ENCODE measurements at places on chromosomes 6 and 20.

DNA sequence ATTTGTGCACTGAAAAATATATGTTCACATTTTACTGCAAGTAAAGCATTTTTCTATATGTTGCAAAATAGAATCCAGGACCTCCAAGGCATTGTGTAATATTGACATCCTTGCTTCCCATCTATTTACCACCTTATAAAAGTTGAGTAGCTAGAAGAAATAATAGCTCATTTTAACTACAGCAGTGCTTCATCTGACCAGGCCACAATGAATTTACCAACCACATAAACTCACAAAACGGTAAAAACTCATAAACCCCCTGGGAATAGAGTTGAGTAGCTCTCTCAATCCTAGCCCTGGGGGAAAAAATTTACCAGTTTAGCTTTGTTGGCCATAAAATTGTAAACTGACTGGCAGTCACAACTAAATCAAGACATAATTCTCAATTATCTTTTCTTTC is 3.9 kb downstream of the ATXN1 start:
- DNase-seq = no peak

- no peak for DNase-seq
Observed at GRCh38 chr6:165835410-165835851, 172.4 kb upstream of the PDE10A start.

DNA sequence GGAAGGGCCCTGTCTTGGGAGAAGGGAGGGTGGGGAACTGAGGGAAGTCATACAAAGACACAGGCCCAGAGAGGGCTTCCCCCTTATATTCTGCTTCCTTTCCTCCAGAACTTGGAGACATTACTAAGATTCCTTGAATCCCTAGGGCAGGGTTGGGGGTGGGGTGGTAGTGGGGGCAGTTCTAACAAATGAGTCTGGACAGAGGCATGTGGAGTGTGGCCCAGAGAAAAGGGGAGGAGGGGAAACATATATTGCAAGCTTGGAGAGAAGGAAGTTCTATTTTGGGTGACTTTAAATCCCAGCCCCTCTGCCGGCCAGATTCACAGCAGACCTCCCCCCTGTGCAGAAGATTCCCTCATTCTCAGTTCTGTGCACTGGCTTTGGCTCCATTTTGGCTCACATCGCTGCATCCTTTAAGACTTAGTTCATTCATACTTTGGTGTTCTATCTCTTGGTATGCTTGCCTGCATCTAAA is 43.7 kb downstream of the DAAM2 start:
- DNase-seq = peak; percentile 33

- no peak for DNase-seq
Observed at GRCh38 chr20:32780749-32781655, 18.8 kb downstream of the DNMT3B start.

GRCh38 chr20:31979713-31980426 is 11.9 kb downstream of the XKR7 start:
- DNase-seq = no peak

GRCh38 chr6:160457823-160458222 is 109.6 kb downstream of the SLC22A3 start:
- no peak for DNase-seq

DNA sequence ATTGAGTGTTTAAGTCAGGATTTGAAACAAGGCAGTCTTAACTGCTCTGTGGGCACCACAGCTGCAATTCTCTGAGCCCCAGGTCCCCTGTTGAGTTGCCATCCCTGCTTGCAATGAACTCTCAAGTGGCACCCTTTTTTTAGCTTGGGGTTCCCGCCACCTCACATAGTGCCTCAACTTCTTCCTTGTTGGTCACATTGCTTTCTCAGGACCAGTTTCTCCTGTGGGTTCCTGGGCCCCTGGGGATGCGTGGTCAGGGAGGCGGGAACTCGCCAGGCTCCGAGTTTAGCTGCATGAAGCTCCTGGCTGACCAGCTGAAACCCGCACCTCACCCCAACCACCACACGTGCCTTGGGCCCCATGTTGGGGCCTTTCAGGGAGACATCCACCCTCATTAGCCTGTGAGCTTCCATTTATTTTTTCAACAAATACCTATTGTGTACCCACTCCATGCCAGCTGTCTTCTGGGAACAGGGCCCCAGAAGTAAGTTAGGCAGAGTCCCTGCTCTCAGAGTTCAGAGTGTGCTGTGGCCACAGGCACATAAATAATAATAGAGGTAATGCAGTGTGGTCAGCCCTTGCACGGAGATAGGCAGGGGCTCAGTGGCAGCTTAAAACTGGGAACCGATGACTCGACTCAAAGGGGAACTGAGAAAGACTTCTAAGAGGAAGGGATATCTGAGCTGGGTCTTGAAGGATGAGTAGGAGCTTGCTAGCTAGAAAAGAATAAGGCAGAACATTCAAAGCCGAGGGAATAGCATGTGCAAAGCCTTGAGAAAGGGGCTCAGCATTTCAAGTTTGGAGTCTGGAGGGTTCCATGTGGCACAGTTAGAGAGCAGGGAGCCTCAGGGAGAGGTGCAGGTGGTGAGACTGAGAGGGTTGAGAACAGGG is 33.9 kb upstream of the FAM83D start:
- DNase-seq = no peak

DNA sequence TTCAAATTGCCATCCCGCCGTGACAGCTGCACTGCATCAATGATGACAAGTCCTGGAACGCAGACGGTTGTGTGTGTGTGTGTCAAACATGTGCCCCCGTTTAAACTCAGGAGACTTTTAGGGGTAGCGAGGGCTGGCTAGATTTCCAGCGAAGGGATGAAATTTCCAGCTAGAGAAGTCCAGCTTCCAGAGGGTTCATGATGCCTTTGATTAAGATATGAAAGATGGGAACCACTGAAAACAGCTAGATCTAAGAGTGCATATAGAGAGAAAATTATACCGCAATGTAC is 644 bp downstream of the KIZ start:
- DNase-seq = no peak

- no peak for DNase-seq
Observed at GRCh38 chr6:75144386-75144785, 61.5 kb downstream of the COL12A1 start.

- DNase-seq = no peak
Observed at GRCh38 chr6:163708466-163708865, 293.9 kb downstream of the QKI start.

- no peak for DNase-seq
Observed at GRCh38 chr20:6120491-6120988, 2.3 kb downstream of the FERMT1 start.

GRCh38 chr20:34820805-34821578 is 4.5 kb downstream of the NCOA6 start:
- no peak for DNase-seq

- no peak for DNase-seq
Observed at GRCh38 chr6:54886932-54887584, 40.5 kb downstream of the FAM83B start.

- no peak for DNase-seq
Observed at GRCh38 chr20:34022151-34022838, 28.6 kb downstream of the RALY start.

GRCh38 chr6:5141046-5141445 is 55.9 kb downstream of the PPP1R3G start:
- no peak for DNase-seq

DNA sequence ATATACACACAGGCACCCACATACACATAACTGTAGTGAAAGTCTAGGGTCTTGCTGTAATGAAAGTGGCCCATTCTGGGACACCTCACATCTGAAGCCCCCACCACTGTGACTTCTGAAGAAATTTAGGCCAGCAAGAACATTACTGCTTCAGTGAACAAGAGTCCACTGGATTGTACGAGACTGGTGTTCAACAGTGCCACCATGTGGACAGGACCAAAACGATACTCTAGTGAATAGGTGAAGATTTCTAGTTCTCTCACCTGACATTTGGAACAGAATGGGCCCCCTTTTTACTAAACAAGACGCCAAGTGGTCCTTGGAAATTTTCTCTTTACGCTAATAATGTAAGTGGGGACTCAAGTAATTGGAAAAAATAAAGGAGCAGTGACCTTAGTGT is 156.9 kb downstream of the MAFB start:
- DNase-seq = peak; percentile 17

- no peak for DNase-seq
Observed at GRCh38 chr6:146770965-146771735, 172.4 kb downstream of the ADGB start.

DNA sequence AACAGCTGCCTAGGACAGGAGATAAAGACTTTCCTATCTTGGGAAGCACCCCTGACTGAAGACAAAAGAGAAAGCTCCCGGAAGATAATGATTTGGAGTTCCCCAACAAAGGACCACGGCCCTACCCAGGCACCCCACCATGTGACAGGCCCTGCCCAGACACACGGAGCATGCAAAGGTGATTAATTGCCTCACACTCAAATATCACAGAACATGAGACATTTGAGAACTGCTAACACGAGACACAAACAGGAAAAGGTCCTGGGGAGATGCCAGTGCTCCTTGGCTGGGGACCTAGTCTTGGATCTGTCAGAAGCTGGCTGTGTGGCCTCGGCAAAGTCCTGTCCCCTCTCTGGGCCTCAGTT is 82.5 kb upstream of the PTPN1 start:
- no peak for DNase-seq

- peak; percentile 72 for DNase-seq
Observed at GRCh38 chr6:158649289-158650143, at the start of gene SYTL3. SYTL3 (plus strand) TSS chr6:158650054; CDS start chr6:158663269, 13,215 bp downstream.

DNA sequence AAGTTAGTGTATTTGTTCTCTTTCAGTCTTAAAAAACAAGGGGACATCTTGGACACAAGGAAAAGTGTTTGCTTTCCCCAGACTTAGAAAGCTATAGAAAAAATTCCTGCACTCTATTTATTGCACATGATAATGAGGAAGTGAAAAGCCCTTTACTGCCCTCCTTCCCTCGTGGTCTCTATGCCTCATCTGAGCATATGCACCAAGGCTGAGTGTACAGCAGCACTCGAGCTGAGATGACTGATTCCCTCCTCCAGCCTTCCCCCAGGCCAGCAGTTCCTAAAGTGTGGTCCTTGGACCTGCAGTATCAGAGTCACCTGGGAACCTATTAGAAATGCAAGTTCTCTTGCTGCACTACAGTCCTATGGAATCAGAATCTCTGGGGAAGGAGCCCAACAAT is 14.3 kb upstream of the LAMP5 start:
- DNase-seq = no peak

DNA sequence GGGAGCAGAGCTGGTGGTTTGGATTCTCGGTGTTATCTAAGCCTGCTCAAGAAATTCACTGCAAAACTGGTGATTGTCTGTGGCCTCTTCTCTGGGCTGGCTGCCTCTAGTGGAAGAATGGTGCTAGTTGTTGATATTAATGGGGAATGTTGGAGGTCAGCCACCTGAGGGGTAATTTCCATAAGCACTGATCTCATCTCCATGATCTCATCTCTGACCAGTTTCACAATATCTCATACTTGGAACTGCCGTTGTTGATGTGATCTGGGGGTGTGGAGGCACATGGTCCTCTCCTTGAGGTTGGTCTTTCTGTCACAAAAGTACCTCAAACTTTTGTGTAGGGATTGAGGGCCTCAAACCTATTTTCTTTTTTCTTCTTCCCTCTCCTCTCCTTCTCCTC is 102.6 kb downstream of the CD109 start:
- peak; percentile 93 for DNase-seq

DNA sequence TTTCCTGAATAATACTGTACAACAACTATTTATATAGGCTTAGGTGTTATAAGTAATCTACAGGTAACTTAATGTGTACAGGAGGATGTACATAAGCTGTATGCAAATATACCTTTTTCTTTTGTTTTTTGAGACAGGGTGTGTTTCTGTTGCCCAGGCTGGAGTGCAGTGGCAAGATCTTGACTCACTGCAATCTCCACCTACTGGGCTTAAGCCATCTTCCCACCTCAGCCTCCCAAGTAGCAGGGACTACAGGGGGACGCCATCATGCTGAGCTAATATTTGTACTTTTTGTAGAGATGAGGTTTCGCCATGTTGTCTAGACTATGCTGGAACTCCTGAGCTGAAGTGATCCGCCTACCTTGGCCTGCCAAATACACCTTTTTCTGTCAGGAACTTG is 191.7 kb upstream of the ZNF217 start:
- DNase-seq = no peak

DNA sequence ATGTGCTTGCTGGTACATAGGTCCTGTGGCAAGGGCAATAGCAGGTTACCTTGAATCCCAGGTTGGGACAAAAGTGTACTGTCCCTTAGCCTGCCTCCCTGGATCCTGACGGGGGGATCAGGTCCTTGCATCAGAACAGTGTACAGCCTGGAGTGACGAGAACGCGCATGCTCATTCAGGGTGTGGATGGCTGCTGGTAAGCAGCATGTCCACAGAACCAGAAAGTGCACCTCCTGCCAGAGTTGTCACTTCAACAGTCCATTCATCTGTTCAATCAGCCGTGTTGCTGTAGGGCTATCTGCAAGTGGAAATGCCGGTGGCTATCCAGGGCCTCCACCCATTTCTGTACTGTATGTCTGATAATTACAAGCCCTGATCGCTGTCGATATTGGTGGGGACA is 236.3 kb upstream of the SOX4 start:
- no peak for DNase-seq

GRCh38 chr20:3900187-3900604 is 11.0 kb downstream of the PANK2 start:
- DNase-seq = no peak

DNA sequence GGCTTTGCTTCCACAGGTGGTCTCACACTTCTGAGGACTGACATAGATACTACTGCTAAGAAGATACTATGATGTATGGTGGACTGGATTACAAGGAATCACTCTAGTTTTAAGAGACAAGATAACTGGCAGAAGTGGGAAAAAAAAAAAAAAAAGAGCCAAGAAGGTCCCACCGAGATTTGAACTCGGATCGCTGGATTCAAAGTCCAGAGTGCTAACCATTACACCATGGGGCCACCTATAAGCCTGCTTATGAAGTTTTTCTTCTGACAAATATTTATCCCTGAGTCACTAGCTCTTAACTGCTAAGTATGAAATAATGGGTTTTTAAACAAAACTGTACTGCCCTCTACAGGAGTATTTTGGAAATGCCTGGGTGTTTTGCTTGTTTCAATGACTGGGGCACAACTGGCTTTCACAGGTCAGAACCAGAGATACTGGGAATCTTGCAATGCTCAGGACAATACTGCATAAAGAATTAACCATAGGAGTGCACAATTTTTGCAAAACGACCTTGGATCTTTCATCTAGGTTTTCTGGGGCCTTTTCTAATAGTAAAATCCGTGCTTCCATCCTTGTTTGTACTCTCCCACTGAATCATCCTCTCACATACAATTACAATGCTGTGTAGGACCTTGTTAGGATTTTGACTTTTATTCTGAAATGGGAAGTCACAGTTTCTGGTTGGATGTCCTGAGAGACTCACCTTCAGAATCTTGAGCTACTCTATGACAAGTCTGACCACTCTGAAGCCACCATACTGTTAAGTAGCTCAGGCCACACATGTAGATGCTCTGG is 116.3 kb downstream of the OR2B2 start:
- peak; percentile 92 for DNase-seq

GRCh38 chr6:170110201-170111140 is 180.4 kb downstream of the DLL1 start:
- DNase-seq = no peak

- no peak for DNase-seq
Observed at GRCh38 chr20:62141397-62142251, 1.6 kb downstream of the PSMA7 start.

- DNase-seq = no peak
Observed at GRCh38 chr6:35897036-35897435, 23.9 kb downstream of the SRPK1 start.

GRCh38 chr6:109579361-109579760 is 96.3 kb upstream of the ZBTB24 start:
- no peak for DNase-seq

- DNase-seq = peak; percentile 60
Observed at GRCh38 chr6:150894935-150895552, 29.5 kb downstream of the MTHFD1L start.

GRCh38 chr20:54585217-54585616 is 109.8 kb downstream of the DOK5 start:
- DNase-seq = no peak
